ENCODE measurements at places on chromosomes 16 and 17.
A peak's percentile ranks its signal among the peaks of the same experiment; 100 is the strongest.

- no peak for DNase-seq
These were observed 23.5 kb downstream of the ANKRD40 start for GRCh38 chr17:50684288-50684611.

DNA sequence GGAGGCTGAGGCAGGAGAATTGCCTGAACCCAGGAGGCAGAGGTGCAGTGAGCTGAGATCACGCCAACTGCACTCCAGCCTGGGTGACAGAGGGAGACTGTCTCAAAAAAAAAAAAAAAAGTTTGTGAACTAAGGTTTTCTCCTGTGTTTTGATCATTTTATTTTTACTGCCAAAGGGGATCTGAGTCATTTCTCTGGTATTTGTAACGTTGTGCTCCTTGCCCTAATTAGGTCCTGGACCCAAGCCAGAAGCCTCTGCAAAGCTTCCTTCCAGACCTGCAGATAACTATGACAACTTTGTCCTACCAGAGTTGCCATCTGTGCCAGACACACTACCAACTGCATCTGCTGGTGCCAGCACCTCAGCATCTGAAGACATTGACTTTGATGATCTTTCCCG is 32.1 kb downstream of the IST1 start:
- no peak for DNase-seq

DNA sequence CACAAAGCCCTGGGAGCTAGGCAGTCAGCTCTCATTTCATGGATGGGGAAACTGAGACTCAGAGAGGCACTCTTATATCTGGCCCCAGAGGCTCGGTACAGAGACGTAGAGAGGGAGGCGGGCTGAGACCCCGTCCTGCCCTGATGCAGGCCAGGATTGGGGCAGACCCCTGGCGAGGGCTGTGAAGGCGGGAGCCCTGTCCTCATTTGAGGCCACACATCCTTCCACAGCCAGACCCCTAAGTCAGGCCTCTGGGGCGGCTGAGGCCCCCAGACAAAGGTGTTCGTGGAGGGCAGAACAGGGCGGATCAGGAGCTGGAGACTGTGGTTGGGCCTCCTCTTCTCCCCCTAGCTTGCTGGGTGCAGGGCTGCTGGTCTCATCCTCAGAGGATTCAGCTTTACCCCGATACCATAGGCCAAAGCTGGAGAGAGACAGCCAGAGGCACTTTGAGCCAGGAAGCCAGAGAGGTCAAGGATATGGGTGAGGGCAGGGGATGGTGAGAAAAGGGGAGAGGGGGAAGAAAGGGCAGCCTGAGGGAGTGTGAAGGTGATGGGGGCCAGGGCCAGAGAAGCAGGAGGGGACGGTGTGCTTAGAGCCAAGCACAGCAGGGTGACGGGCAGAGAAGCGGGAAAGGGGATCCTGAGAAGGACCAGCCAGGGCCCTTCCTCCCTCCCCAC is 805 bp upstream of the SCARF1 start:
- DNase-seq, result no peak

- peak; percentile 86 for DNase-seq
These were observed at the start of gene SLFN12 for GRCh38 chr17:35432176-35433074. Gene SLFN12, minus strand, starts transcription at chr17:35432500. Its CDS starts 9,472 bp downstream, at chr17:35423028.
